Effector CD8-positive, alpha-beta T cell (primary cell): ENCODE measurements at places on chromosomes 11 and 22.

DNA sequence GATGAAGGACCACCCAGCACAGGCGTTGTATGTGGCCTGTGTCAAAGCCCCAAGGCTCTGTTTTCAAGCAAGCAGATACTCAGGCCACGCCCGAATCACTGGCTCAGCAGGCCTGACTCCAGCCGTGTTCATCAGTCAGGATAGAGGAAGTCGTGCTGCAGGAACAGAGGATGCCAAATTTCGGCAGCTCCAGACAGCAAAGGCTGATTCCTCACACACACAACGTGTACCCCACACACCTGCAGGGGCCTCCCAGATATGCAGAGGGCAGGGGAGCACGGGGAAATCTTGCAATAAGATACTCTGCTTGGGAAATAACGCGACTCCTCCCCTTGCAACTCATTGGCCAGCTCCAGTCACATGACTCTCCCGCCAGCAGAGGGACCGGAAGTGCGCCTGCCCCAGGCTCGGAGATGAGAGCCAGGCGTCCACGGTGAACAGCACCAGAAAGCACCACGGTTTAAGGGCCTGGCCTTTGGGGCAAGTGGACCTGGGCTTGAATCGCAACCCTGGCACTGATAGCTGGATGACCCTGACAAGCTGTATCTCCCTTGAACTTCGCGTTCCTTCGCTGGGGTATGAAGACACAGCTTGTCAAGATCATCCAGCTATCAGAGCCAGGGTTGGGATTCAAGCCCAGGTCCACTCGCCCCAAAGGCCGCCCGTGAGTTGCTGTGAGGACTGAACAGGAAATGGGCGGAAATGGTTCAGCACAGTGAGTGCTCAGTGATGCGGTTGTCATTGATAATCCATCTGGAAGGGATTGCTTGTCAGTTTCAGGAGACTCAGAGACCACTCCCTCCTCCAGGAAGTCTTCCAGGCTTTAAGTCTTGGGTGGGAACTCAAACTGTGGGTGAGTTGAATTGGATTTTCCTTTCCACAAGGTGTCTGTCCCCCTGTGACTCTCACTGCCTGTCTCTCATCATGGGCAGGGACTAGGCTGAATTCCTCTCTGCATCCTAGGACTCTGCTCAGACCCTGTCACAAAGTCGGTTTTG is 88.5 kb downstream of the MYEOV start:
- no peak for DNase-seq

DNA sequence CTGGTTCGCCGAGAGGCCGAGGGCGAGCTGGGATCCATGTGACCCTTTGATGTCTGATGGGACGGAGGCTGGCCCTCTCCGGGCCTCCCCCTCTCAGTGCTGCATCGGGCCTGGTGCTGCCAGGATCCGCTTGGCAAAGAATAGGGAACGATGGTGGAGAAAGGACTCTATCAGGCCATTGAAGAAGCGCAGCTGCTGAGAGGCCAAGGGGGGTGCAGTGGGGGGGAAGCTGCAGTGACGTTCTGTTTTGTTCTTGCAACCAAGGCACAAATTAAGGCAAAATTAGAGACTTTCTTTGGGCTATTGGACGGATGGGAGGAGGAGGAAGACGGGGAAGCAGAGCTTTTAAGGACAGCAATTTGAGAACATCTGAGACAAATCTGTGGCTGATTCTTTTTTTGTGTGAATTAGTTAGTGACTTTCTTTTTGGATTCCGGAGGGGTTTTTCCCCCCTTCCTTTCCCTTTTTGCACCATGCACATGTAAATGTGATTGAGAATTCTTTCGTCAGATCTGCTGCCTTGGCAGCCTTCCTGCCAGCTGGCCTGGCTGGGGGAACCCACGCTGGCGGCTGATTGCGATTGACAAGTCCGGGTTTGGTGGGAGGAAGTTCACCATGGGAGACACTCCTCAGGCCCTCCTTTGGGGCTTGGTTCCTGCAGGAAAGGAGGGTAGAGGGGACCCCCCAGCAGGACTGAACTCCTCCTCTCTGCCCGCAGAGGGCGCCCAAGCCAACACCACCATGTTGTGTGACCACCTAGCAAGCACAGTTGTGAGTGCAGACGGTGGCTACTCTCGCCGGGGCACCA is 214.6 kb downstream of the NTM start:
- DNase-seq, result no peak

GRCh38 chr22:24118689-24119384 is 62.5 kb upstream of the SUSD2 start:
- no peak for DNase-seq

GRCh38 chr22:48104102-48104738 is 1341.8 kb downstream of the TBC1D22A start:
- DNase-seq, result no peak

- DNase-seq, result peak; percentile 10
Observed at GRCh38 chr11:71977743-71978418, 20.8 kb upstream of the IL18BP start.

DNA sequence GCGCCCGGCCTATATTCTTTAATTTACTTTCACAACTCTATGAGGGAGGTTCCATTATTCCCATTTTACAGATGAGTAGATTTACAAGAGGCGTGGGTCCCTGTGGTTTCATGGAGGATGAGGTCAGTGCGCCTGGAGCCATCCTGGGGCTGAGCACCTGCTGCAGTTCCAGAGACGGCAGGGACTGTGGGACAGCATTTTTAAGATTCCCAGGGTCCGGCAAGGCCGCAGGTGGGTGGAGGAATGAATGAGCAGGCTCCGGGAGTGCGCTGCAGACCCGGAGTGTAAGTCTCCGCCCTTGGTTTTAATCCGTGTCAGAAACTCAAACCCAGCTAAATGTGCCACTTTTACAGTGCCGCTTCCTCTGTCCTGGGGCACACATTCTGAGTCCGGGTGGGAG is 4.1 kb upstream of the CHRM1 start:
- DNase-seq, result no peak

- DNase-seq, result no peak
Observed at GRCh38 chr22:20573176-20573832, 65.9 kb downstream of the MED15 start.

GRCh38 chr11:35511666-35512065 is 13.8 kb downstream of the PAMR1 start:
- DNase-seq, result no peak

GRCh38 chr11:68379206-68379605 is 66.8 kb downstream of the LRP5 start:
- DNase-seq, result no peak

DNA sequence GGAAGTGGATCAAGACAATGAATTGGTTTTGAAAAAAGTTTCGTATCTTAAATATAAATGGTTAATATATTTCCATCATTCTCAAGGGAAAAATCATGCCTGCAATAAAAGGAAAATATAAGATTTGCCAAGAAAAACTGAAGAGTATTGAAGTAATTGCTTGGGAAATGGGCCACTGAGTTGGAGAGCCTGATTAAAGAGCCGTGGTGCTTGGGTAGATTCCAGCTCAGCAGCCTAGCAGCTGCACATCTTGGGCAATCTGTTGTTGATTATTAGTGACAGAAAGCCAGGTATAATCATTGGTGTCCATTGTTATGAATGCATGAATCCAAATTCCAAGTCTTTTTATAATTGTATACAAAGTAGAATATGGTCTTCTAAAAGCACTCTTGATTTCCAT is 800.9 kb upstream of the CHORDC1 start:
- no peak for DNase-seq

GRCh38 chr22:36113121-36113520 is 47.4 kb downstream of the APOL3 start:
- no peak for DNase-seq

DNA sequence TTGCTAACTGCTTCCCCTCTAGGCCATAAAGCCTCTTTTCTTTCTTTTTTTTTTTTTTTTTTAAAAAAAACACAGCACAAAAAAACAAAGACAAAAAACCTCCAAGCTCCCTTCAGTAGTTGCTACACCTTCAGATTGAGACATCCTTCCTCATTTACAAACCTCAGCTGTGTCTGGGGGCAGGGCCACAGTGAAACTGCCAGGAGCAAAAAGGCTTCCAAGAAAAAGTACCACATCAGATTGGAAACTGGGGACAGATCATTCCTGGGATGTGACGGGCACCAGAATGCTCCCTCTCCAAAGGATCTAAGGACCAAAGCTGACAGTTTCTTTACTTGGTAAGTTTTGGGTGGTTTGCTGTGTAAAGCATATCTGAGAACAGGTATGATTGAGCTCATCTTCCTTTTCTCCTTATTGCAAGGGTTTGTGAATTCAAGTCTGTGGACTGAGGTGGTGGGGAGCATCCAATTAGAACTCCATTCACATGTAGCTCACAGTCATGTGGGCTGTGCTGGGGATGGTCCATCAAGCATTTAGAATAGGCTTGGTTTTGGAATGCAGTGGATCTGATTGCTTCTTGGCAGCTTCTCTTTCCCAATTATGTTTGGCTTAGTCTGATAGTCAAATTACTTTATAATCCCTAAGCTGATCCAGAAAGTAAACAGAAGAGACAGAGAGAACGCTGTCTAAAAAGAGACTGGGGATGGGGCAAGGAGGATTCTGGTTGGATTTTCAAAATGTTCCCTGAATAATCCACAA is 705 bp downstream of the BBOX1 start:
- no peak for DNase-seq

- DNase-seq, result no peak
Observed at GRCh38 chr11:124983674-124984511, 29.9 kb downstream of the CCDC15 start.

DNA sequence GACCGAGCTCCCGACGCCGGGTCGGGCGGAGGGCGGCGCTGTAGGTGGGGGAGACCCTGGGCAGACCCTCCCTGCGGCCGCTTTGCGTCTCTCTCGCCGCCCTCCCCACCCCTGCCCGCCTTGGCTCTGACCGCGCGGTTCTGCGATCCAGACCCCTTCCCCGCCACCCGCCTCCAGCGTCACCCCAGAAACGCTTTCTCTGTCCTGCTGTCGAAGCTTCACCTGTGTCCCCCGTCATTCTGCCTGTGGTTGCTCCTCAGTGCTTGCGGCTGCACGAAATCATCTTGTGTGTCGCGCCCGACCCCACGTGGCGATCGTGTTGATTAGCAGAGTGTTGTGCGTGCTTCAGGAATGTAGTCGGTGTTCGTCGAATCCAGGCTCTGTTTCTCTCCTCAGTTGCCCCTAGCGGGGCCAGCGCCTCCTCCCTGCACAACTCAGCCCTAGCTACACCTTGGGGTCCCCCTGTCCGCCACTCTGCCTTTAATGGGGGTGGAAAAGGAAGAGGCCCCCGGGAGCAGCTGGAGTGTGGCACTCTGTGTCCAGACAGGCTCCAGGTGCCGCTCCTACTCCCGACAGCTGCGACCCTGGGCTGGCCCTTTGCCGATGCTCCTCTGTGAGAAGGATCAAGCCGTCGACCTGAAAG is 851 bp downstream of the PTDSS2 start:
- peak; percentile 64 for DNase-seq

DNA sequence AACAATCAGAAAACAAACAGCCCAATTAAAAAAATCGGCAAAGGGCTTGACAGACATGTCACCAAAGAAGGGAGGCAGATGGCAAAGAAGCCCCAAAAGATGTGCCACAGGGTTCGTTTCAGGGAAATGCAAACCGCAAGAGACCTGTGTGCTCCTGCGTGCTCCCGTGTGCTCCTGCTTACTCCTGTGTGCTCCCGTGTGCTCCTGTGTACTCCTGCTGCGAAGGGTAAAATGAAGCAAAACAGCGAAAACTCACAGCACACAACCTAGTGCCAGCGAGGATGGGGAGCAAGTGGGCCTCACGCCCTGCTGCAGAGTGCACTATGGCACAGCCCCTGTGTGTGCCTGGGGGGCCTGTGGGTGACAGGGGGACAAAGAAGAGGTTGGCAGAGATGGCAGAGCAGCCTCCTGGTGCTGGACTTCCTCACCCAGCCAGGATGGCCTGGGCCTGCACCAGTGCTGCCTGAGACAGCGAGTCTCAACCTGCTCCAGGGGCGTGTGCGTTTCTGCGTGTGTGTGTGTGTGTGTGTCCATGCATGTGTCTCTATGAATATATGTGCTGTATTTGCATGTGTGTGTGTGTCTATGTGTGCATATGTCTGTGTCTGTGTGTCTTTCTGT is 14.0 kb downstream of the ASCL2 start:
- no peak for DNase-seq

DNA sequence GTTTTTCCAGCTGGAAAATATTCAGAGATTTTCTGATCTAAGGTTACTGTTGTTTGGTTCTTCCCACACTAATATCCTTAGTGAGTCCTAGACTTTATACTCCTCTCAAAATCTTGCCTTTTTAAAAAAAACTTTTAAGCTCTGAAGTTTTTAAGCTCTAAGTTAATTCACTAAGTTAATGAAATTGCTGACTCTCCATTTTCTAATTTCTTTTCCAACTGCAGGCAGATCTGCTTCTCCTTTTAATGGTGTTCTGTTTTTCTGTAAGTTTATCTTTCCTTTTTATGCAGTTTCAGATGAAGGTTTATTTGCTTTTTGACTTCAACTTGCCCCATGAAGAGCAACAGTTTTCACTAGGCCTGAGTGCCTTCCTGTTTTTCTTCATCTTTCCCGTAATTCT is 125.8 kb upstream of the ARHGAP42 start:
- no peak for DNase-seq

GRCh38 chr11:35927682-35928081 is 16.2 kb upstream of the LDLRAD3 start:
- DNase-seq, result no peak

DNA sequence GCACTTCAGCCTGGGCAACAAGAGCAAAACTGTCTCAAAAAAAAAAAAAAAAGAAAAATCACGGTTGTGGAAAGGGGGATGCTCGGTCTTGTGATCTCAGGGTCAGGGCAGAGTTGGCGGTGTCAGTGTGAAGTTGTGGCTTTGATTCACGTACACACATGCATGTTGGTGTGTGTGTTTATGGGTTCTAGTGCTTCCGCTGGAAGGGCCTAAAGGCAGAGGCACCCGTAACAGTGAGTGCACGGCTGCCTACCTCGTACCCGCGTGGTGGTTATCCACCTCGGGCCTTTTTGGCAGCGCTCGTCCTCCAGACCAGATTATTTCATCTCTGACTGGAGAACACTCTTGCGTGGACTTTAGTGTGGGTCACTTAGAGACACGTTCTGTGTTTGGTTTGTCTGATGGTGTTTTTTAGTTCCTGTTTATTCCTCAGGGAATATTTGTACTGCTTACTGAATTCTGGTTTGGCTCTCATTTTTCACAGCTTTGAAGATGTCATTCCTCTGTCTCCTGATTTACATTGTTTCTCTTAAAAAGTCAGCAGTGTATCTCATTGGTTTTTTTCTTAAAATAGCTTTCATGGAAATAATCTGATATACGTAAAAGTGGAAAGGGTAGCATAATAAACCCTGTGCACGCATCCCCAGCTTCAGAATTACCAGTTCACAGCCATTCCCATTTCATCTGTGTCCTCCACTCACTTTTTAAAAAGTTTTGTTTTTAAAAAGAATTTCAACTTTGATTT is 15.6 kb downstream of the ZBED4 start:
- no peak for DNase-seq

DNA sequence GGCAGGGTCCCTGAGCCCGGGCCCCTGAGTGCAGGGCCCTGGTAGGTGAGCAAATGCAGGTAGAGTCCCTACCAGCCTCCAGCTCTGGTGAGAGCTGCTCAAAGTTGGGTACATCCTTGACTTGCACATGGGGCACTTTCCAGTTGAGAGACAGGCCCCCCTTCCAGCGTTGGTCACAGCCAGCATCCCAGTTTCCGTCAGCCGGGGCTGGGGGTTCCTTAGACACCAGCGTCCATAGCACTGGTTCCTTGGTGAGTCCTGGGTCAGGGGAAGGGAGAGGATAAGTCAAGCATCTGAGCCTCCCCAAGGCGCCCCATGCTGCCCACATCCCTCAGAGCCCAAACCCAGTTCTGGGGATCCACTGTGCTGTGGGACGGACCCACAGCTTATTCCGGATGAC is 5.6 kb downstream of the PNPLA5 start:
- no peak for DNase-seq
